ENCODE measurements at places on chromosomes 1 and 21.
A peak's percentile ranks its signal among the peaks of the same experiment; 100 is the strongest.

- no peak for DNase-seq
Measured at GRCh38 chr1:34898330-34898761, 31.1 kb downstream of the DLGAP3 start.

GRCh38 chr1:26477446-26478152 is 5.4 kb downstream of the HMGN2 start:
- DNase-seq, result no peak

DNA sequence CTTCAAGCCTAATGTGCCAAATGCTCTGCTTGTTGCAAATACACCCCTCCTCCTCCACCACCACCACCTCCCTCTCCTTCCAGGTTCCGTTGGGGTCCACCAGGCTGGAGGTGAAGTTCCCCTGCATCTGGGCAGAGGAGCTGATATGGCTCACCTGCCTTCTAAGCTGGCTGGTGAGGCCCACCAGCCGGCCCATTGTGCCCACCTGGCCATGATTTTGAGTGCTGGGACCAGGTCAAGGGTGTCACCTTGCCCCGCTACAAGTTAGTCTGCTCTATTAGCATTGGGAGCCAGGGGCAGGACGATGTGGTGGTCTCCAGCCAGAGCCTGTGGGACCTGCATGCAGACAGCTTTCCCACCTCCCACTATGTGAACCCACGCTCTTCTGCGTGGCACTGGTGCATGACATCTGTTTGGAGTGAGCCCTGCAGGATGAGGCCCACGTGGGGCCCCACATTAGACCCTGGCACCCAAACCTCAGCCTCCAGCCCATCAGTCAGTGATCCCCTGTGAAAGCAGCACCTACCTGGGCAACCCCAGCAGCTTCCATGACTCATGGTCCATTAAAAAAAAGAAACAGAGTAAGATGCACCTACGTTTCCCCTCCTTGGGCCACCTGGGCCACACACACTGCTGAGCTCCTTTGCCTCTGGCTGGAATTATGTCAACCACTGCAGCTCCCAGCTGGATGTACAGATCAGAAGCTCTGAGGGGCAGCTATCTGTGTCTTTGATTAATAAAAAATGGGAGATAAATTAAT is 15.6 kb upstream of the CDCP2 start:
- DNase-seq, result no peak

DNA sequence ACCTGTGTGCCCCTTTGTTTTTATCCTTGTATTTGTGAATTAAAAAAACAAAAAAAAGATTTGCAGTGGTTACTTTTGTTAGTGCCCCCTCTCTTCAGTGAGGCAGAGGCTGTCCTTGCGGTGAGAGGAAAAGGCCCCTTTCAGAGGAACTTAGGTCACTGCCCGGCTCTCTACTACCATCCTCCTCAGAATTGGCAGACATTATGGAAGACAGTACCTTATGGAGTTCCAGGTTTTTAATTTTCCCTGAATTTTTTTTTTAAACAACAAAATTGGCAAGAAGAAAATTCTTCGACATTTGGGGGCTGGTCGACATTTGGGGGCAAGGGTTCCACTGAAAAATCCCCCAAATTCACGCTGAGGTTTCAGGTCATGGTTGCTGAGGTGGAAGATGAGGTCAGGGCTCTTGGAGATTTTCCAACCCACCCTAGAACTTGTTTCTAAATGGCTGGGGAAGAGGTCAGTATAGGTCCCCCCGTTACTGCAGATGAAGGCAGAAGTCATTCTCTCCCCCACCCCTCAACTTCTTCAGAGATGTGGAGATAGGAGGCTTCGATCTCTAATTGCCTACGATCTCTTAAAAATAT is 5.3 kb downstream of the RXFP4 start:
- no peak for DNase-seq

DNA sequence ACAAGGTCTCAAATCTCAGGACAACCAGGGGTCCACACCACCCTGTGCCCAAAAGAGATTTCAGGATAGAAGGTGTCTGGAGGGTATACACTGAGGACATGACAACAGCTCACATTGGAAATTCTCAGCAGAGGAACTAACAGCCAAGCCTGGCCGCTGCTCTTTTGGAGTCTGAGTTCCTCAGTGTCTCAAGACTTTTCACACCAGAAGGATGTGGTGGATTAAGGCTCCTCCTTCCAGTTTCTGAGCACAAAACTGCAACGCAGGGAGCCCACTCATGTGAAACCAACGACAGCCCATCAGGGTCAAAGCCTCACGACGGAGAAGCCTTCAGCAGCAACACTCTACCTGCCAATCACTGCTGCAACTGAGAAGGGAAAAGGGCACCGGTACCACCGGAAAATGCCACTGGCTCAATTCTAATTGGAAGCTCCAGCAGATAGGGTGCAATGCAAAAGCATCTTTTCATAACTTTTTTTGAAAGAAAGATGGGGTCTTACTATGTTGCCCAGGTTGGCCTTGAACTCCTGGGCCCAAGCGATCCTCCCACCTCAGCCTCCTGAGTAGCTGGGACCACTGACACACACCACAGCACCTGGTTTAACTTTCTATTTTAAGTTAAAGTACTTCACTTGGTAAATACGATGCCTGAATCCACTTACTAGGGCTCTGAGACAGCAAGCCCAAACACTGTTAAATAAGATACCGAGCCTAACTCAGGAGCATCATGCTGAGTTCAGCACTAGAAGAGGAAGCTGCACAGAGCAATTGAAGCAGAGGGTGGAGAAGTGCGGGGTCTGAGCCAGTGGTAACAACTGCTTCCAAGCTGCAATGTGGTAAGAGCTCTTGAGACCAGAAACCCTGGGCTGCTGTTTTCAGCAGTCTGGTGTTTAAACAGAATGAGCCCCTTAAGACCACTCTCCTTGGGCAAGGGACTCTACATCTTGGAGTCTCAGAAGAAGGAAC is 7.8 kb downstream of the CAPZB start:
- DNase-seq, result no peak

DNA sequence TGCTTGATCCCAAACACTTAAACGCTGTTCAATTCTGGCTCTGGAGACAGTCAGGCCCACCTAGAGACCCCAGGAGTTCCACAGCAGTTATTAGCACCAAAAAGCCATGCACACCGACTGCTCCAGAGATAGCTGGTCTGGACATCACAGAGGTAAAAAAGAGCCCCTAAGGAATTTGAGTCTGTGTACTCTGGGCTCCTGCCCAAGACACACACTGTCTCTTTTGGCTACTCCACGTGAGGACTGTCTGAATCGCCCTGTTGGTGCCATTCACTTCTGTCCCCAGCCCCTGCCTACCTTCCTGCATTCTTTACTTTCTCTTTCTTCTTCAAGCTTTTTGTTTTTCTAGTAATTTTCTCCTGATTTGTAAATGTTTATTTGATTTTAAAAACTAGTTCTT is 197.4 kb downstream of the ADGRL2 start:
- DNase-seq, result peak; percentile 8

DNA sequence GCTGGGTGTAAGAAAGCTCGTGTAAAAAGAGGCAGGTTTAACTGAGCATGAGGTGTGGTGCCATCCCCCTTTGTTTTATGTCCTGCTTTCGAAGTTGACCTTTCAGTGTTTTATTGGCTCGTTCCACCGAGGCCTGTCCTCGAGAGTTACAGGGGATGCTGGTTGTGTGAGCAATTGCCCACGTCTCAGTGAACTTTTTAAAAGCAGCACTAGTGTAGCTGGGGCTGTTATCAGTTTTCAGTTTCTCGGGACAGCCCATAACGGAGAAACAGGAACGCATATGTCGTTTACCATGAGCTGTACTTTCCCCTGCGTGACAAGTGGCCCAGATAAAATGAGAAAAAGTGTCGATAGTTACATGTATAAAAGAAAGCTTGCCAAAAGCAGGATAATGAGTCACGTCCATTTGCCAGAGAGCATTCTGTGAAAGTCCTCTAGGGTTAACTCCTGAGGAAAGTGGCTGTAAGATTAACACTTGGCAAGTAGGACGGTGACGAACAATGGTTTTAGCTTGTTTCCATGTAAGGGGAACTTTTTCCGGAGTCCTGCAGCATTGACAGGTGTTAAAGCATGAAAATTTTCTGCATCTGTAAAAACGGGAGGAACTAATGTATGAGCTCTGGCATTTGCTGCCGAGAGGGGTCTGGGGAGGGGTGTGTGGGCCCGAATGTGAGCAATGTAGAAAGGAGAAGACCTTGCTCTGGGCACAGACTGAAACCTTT is 7.8 kb upstream of the LRRC47 start:
- DNase-seq, result no peak

DNA sequence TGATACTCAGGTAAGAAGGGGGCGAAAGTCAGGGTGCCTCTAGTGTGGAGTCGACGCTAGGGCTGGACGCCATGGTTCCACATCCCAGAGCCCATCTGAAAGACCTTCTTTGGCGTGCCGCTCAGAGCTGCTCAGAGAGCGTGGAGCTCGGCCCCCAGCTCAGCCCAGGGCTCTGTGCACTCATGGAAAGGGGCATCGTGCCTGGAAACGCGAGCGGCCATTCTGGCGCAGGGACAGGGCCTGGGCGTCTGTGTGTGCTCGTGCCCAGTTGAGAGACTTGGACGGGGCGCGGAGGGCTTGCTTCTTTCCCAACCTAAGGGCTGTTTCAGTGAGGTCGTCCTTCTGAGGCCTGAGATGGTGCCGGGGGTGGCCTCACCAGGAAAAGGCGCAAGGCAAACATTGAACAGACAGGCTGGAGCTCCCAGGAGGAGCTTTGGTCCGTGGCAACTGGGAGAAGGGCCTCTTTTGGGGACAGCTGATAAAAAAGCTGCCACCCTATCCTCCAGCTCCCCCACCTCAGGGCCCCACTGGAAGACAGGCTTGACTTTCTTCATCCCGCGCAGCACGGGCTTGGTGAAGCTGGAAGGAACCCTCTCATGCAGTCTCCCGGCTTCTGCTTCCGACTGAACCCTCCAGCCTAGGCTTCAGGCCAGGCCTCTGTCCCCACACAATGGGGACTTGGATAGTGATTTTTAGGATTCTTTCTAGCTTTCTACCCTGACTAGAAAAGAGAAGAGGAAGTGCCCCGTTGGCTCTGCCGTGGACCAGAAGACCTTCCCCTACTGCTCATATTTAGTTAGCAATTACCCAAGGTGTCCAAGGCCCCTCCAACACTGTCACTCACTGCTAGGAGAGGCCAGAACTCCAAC is 77.1 kb downstream of the CD58 start:
- no peak for DNase-seq

- DNase-seq, result peak; percentile 6
Measured at GRCh38 chr1:242629396-242629795, 104.9 kb upstream of the PLD5 start.

DNA sequence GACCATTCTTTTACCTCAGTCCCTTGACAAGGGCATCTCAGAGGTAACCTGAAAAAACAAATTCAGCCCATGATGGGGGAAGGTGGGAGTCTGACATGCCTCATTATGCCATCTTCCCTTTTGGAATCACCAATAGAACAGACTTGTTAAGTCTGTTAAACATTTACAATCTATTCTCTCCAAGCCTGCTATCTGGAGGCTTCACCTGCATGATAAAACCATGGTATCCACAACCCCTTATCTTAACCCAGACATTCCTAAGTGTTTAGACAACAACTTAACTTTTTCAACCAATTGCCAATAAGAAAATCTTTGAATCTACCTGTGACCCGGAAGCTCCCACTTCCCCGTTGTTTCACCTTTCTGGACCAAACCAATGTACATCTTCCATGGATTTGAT is 233.0 kb upstream of the CACYBP start:
- DNase-seq, result no peak

- no peak for DNase-seq
Measured at GRCh38 chr1:233971753-233972152, 67.3 kb downstream of the SLC35F3 start.

DNA sequence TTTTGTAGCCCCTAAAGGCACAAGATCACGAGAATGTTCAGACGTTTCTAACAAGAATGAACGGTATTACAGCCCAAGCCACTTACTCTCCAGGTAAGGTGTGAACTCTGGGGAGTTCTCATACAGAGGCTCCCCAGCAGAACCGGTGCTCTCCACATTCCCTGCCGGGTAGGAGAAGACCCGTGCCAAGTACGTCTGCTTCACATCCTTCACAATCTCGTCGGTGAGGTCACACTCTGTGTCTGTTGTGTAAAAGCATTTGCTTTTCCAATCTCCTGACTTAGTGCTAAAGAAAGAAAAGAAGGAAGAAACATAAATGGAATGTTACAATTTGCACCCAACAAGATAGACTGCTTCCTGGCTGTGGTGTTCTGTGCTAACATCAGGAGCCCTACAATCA is 5.7 kb downstream of the F3 start:
- no peak for DNase-seq

GRCh38 chr1:112537456-112537855 is 28.7 kb downstream of the WNT2B start:
- DNase-seq, result no peak

DNA sequence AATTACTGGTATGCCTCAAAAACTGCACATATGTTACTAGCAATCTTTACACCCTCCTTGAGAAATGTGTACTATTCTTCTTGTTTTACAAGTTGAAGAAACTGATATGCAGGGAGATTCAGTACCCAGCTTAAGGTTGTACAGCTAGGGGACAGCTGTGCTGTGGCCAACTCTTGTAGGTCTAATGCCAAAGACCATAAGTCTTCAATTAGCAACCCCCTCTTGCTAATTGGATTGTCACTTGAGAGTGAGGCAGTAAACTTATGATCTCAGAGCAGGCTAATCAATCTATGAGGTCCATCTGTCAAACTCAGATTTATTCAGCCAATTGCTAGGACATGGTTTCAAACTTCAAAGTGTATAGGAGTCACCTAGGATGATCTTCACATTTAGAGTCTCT is 492.0 kb upstream of the USP24 start:
- no peak for DNase-seq

GRCh38 chr1:9080705-9081291 is 11.4 kb upstream of the SLC2A5 start:
- no peak for DNase-seq

- no peak for DNase-seq
Measured at GRCh38 chr1:22524481-22524880, 38.8 kb upstream of the EPHA8 start.

DNA sequence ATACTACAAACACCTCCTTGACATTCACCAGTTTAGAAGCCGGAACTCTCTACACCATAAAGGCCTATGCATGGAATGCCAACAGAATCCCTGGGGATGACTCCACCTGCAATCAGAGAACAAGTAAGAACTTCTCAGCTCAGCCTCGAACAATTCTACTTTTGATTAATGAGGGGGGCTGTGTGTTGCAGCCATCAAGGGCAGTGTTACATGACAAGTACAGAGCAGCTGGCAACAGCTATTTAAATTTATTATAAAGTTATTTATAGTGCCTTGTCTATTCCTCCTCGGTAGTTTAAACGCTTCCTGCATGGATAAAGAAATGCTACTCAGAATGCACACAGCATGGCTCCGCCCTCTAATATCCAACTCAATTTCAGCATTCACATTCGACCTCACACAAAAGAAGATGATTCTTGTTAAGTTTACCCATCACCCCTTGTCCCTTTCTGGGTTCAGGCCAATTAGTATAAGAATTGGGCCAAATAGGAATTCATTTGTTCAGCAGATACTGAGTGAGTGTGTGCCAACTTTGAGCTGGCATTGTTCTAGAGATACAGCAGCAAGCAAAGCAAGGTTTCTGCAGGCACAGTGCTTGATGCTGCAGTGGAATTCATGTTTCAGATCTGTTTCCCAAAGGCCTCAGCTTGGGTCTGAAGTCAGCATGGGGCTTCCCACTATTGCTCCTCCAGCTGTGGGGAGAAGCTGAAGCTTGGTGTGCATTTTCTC is 6.4 kb downstream of the FNDC7 start:
- DNase-seq, result no peak

- peak; percentile 50 for DNase-seq
Measured at GRCh38 chr1:78715181-78715661, 65.6 kb downstream of the IFI44 start.
